ENCODE measurements at places on chromosomes 5 and 9.
A peak's percentile ranks its signal among the peaks of the same experiment; 100 is the strongest.

- no peak for DNase-seq
Measured at GRCh38 chr5:50766462-50766861, 100.0 kb downstream of the PARP8 start.

DNA sequence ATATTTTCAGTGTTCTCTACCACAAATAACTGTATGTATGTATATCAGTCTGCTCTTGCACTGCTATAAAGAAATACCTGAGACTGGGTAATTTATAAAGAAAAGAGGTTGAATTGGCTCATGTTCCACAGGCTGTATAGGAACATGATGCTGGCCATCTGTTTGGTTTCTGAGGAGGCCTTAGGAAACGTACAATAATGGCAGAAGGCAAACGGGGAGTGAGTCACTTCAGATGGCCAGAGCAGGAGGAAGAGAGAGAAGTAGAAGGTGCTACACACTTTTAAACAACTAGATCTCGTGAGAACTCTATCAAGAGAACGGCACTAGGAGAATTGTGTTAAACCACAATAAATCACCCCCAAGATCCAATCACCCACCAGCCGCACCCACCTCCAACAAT, 121.7 kb downstream of the ADAMTS6 start:
- no peak for DNase-seq

- no peak for DNase-seq
Measured at GRCh38 chr9:107730666-107731065, 241.1 kb upstream of the KLF4 start.

DNA sequence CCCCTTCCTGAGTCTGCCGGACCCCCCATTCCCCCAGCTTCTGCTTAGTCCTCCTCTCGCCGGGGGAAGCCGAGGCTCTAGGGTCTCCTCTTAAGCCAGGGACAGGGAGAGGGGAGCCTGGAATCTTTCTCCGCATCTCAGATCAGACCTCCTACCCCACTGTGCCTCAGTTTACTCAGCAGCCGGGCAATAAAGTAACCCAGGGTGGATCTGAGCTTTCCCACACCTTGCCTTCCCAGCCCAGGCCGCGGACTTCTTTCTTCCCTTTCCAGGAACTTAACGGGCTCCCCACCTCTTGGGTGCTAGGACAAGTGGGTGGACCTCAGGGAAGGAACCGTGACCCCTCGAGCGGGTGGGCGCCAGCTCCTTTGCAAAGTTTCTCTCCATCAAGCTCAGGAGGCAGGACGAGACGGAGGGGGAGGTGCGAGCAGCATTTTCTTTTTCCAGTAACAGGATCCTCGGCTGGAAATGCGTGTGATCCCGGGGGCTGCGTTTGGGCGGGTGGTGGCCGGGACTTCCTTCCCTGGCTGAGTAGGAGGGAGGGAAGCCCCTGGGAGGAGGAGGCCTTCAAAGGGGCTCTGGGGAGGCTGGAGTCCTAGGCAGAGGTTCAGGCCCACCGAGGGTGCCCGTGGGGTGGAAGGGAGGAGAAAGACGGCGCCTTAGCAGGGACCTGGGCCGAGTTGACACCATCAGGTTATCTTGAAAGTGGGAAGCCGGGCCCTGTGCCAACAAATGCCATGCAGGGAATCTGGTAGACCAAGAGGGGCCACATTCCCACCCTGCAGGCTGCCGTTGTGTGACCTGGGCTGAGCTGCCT, 795 bp downstream of the DAB2IP start:
- no peak for DNase-seq

DNA sequence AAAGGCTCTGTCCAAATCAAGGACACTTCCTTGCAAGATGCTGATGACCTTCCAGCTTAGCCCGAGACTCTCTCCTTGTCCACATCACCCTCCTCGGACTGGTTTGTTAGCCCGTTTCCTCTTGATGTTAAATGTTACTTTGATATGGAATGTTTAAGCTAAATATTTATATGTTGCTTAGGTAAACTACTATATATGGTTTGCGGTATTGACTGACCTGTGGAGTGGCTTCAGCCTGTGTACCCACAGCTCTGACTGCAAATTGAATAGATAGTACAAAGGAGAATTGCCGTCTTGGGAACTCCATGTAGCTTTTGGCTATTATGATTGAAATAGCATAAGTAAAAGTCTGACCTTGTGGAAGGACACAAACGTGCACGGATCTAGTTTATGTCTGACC, 422.0 kb downstream of the YTHDC2 start:
- DNase-seq, result no peak

- no peak for DNase-seq
Measured at GRCh38 chr5:39226558-39226957, 7.2 kb upstream of the FYB1 start.

DNA sequence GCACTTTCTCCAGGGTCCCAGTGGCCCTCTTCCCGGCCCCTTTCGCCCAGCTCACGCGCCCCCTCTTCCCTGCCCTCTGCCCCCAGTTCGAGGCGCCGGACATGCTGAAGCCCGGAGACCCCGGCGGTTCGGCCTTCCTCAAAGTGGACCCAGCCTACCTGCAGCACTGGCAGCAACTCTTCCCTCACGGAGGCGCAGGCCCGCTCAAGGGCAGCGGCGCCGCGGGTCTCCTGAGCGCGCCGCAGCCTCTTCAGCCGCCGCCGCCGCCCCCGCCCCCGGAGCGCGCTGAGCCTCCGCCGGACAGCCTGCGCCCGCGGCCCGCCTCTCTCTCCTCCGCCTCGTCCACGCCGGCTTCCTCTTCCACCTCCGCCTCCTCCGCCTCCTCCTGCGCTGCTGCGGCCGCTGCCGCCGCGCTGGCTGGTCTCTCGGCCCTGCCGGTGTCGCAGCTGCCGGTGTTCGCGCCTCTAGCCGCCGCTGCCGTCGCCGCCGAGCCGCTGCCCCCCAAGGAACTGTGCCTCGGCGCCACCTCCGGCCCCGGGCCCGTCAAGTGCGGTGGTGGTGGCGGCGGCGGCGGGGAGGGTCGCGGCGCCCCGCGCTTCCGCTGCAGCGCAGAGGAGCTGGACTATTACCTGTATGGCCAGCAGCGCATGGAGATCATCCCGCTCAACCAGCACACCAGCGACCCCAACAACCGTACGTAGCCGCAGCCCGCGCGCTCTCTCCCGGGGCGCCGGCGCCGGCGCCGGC, 1.0 kb downstream of the PRDM6 start:
- no peak for DNase-seq

DNA sequence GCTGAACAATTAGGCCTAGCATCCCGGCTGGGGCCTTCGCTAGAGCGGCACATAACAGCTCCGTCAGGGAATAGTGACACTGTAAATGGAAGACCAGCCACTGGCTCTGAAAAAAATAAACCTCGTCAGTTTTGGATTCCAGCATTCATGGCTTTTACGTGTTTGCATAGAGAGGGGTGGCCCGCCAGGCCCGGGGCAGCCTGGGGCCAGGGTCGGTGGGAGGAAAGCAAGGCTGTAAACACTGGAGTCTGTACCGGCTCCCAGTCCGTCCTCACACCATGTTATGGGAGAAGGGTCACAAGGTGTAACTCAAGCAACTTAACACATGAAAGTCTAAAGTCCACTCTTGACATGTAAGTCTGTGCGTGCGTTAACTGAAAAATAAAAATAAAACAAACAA, 11.2 kb downstream of the CCNI2 start:
- DNase-seq, result no peak

GRCh38 chr9:105978826-105979225, 284.5 kb downstream of the TMEM38B start:
- DNase-seq, result no peak

DNA sequence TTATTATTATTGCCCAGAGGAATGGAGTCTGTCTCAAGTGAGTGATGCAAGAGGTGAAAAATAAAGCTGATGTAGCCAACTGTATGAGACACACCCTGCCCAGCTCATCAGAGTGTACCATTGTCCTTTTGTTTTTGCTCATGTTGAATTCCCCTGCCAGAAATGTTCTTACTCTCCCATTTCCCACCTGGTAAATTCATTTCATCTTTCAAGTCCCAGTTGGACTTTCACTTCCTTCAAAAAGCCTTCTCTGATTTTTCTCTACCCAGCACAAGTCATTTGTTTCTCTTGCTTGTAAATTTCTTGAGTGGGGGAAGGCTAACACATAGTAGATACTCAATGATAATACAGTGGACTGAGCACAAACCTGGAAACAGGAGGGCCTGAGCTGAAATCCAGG, 394.5 kb upstream of the ZNF462 start:
- DNase-seq, result peak; percentile 62

GRCh38 chr9:98584059-98584458, 124.7 kb downstream of the GABBR2 start:
- peak; percentile 50 for DNase-seq

DNA sequence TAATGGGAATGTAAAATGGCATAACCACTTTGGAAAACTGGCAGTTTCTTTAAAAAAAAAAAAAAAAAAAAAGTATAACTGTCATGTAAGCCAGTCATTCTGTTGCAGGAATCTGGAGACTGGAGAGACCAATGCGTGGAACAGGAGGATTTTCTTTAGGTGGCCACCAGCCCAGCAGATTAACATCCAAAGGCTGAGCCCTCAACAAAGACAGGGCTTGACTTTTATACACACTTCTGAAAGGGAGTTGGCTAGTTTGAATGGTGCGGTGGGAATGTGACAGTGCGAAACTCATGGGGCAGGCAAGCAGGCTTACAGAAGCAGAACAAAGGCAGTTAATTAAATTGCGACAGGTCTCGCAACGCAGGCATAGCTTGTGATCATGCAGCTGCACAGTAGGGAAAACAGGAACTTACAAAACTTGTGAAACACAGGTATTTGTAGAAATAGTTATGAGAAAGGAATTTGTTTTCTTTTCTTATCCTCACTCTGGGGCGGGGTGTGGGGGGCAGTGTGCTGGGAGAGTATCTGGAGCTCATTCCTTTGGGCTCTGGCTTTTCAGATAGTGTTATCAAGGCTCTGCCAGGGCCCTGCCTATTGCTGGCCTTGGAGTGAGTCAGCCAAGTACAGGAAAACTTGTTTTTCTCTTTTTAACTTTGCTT, 12.0 kb downstream of the UIMC1 start:
- peak; percentile 77 for DNase-seq

DNA sequence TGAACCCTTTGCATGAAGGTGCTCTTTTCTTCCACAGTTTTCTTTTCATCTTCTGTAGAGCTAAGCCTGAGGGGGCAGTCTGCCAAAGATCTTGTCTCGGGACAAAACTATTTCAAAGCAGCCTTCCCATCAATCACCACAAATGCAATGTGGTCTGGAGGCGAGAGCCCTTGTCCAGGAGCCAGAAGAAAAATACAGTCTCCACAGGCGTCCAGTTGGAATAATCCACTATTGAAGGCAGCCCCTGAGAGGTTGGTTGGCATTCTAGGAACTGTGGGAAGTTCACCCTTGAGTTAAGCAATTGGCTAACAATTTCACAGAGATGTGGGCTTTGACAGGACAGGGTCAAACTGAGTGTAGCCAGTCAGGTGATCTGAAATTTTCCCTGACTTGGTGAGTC, 72.0 kb downstream of the SEMA6A start:
- DNase-seq, result no peak

GRCh38 chr5:137462265-137462590, 36.9 kb downstream of the SPOCK1 start:
- DNase-seq, result no peak

DNA sequence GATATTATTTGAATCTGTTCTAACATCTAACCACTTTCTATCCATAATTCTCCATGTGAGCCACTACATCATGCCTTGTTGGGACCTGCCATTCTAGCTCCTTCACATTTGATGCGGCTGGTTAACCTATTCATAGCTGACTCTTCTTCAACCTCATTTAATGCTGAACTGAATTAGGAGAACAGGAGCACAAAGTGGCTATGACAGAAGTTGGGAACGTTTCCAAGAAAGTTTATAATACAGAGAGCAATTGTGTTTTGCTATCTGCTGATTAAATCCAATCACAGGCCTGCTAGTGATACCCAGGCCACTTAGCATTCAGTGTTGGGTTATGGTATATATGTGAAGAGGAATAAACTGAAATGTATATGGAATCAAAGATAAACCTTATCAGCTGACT, 440.3 kb downstream of the PTPRD start:
- no peak for DNase-seq

DNA sequence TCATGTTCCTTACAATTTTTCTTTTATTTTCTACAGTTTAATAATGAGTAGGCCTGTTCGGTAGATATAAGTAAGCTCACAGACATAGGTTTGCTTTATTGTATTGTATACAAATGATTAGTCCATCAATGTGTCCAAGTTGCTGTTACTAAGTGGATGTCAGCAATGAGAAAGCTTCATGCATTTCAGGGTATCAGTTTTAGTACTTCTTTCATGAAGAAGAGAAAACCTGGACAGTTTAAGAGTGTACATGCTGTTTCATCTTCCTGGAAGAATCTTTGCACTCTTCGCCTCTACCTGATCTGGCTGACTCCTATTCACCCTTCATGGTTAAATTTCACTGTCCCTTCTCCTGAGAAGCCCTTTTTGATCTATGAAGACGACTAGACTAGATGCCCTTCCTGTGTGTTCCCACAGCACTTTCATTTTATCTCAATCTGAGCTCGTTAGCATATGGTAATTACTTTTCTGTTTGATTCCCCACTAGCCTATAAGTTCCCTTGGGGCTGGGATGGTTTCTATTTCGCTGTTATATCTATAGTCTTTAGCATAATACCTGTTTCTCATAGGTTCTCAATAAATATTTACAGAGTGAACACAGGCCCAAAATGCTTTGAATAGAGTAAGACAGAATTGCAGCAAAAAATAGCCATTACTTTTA, 70.7 kb downstream of the CETN3 start:
- DNase-seq, result peak; percentile 76

- DNase-seq, result no peak
Measured at GRCh38 chr5:114346181-114346580, 15.7 kb upstream of the KCNN2 start.

- no peak for DNase-seq
Measured at GRCh38 chr5:105565531-105565930, 2002.9 kb upstream of the NUDT12 start.

DNA sequence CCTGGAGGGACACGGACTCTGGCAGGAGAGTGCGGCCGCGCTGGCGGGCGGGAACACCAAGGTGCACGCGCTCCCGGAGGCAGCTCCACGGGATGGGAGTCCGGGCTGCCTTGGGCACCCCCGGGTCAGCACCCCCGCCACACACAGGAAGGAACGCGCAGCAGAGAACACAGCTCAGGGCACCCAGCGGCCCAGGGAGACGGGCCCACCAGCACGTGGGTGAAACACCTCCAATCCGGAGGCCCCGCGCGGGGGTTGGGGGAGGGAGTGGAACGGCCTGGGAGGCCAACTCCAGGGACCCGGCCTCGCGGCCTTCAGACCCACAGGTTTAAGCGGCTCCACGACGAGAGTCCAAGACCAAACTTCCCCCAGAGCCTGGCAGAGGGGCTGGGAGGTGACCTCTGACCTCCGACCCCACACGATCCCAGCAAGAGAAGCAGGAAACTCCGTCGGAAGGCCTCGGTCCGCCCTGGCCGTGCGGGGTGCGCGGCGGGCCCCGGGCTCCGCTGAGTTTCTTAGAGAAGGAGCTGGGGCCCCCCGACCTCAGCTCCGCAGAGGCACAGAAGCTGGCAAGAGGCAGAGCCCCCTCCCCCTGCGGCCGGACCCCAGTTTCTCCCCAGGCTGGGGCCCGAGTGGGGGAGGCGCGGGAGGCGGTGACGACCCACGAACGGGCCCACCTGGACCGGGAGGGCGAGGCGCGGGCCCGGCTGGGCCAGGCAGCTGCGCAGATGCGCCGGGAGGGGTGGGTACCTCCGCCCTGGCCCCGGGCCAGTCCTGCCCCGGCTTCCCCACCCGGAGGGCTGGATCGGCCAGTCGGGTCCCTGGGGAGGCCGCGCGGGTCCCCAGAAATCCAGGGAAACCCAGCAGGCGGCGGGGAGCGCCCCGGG, 851 bp downstream of the NACC2 start:
- DNase-seq, result no peak
